ENCODE measurements at places on chromosomes 1 and 21. TPM values are rescaled to one million over a fixed set of nuclear protein-coding genes. Genes with fewer than 3 reads are reported as not detected.

The RBP7 gene
- total RNA-seq = 28.9 TPM

GRCh38 chr1:226702957-226703831 is 35.9 kb downstream of the ITPKB start:
- H3K27ac ChIP-seq = peak overlapping the region; percentile 94
- peaks cover 5% of the 10 kb centered on the region for H3K4me1 ChIP-seq
- H3K4me3 ChIP-seq = peak overlapping the region; percentile 66
- H3K36me3 ChIP-seq = no peaks in the 10 kb centered on the region

DNA sequence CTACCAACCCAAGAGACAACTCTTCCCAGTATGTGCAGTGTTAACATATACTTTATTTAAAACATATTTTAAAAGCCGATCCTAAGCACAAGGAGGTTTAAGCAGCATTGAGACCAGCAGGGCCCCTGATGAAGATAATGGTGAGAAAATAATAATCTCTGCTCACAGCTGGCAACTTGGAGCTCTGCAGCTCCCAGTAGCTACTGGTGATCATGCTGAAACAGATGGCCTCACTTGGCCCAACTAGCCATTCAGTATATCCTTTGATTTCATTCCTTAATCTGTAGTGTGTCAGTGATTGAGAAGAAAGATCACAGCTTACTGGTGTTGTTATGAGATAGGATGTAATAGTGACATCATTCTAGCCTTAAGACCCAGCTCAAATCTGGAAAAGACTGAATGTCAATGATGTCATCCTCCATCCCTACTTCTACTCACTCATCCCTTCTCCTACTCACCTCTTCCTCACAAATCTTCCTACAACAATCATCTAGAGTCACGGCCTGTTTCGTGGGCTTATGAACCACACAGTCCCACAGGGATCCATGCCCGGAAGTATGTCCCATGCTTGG is 817.9 kb downstream of the PLA2G4A start:
- H3K27me3 ChIP-seq = no peaks in the 10 kb centered on the region
- H3K27ac ChIP-seq = no peak overlapping the region
- no peak for DNase-seq
- no peak overlapping the region for H3K4me3 ChIP-seq

The C1orf141 gene
- total RNA-seq = not detected

GRCh38 chr21:39142972-39143371 is 40.3 kb downstream of the PSMG1 start:
- DNase-seq = no peak
- H3K36me3 ChIP-seq = no peaks in the 10 kb centered on the region
- no peak overlapping the region for H3K27ac ChIP-seq
- H3K4me3 ChIP-seq = no peak overlapping the region
- H3K27me3 ChIP-seq = no peaks in the 10 kb centered on the region

The TMEM240 gene
- 4.1 TPM for total RNA-seq

The PDZK1 gene
- 2.3 TPM for total RNA-seq

The ATP1A2 gene
- 0.15 TPM for total RNA-seq

DNA sequence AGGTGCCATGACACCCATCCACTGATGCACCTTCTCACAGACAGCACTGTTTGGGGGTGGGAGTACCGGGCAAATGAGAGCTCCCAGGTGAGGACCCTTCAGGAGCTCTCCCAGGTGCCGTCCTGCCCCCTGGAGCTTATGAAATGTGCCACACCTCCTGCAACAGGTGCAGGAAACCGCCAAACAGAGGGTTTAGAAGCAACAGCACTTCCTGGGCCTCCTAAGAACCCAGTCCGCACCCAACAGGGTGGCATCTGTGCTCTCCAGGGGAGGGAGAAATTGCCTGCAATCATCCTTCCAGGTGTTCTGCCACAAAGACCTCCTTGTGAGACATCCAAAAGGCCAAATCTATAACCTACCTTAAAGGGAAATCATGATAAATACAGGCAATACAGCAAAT is 87.7 kb upstream of the ATP1B1 start:
- H3K36me3 ChIP-seq = no peaks in the 10 kb centered on the region
- no peak overlapping the region for H3K27ac ChIP-seq
- no peak for DNase-seq
- no peaks in the 10 kb centered on the region for H3K27me3 ChIP-seq
- no peaks in the 10 kb centered on the region for H3K4me1 ChIP-seq

The FAM78B gene
- 0.41 TPM for total RNA-seq

The TAF1A gene
- total RNA-seq = 11.6 TPM

DNA sequence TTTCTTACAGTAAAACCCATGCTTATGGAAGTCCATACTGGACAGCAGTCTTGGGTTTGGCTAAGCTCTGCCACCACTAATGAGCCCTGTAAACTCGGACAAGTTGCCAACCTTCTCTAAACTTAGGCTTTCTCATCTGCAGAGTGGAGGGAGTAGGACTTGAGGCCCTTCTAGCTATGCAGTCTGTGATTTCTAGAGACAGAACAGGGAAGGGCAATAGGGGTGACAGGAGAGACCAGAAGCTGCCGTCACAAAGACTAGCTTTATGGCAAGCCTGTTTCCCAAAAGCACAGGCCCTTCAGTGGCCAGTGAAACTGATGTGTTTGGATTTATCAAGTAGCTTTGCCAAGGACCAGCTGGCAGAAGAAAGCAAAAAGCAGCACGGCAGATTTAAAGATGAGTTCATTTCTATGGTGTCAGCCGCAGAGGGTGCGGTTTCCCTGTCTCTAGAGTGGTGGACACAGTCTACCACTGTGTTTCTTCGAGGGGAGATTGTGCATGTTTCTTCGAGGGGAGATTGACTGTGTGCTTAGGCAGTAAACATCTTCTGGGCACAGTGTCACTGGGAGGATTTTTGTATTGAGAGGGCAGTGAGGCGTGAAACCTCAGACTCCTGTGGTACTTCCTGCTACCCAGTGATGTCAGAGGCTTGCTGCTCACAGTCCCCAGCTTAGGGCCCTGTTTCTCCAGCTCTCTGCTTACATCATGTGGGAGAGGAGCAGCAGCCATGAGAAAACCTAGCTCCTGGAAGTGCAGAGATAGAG is 119.0 kb downstream of the ROR1 start:
- H3K27me3 ChIP-seq = no peaks in the 10 kb centered on the region
- H3K4me1 ChIP-seq = peaks cover 17% of the 10 kb centered on the region
- H3K27ac ChIP-seq = peak overlapping the region; percentile 72

The LINGO4 gene
- not detected for total RNA-seq

DNA sequence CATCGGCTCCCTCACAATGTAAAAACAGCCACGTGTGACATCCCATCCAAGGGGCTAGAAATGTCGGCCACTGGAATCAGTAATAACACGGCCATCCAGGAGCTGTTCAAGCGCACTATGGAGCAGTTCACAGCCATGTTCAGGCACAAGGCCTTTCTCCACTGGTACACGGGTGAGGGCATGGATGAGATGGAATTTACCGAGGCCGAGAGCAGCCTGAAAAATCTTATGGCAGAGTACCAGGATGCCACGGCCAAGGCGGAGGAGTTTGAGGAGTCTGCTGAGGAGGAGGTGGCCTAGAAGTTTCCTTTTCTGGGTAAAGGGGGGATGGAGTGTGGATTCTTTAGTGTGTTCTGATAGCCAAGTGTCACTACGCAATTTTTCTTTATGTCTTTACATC is 61.1 kb upstream of the MAP1LC3C start:
- no peak for DNase-seq
- no peaks in the 10 kb centered on the region for H3K4me1 ChIP-seq

GRCh38 chr1:234743791-234744611 is 134.0 kb upstream of the IRF2BP2 start:
- no peaks in the 10 kb centered on the region for H3K36me3 ChIP-seq
- H3K27ac ChIP-seq = peak overlapping the region; percentile 98
- DNase-seq = no peak
- no peaks in the 10 kb centered on the region for H3K27me3 ChIP-seq
- H3K4me3 ChIP-seq = peak overlapping the region; percentile 10

GRCh38 chr1:194369060-194369459 is 1182.6 kb upstream of the B3GALT2 start:
- H3K4me1 ChIP-seq = peaks cover 4% of the 10 kb centered on the region
- no peak for DNase-seq
- H3K36me3 ChIP-seq = no peaks in the 10 kb centered on the region
- no peak overlapping the region for H3K4me3 ChIP-seq
- no peaks in the 10 kb centered on the region for H3K27me3 ChIP-seq
- H3K27ac ChIP-seq = no peak overlapping the region

- H3K27me3 ChIP-seq = no peaks in the 10 kb centered on the region
- H3K4me1 ChIP-seq = no peaks in the 10 kb centered on the region
- H3K36me3 ChIP-seq = no peaks in the 10 kb centered on the region
- no peak overlapping the region for H3K4me3 ChIP-seq
- DNase-seq = peak; percentile 25
Measured at GRCh38 chr21:21163904-21164303, 165.7 kb downstream of the NCAM2 start.

The ZMYND12 gene
- total RNA-seq = 0.57 TPM

The MYOG gene
- not detected for total RNA-seq

The LMNA gene
- 691 TPM for total RNA-seq

The LCE1B gene
- not detected for total RNA-seq

GRCh38 chr21:44437696-44438431 is 17.4 kb upstream of the LRRC3 start:
- H3K36me3 ChIP-seq = no peaks in the 10 kb centered on the region

GRCh38 chr1:68229650-68230483 is 2.5 kb downstream of the WLS start:
- peak overlapping the region; percentile 92 for H3K4me3 ChIP-seq
- H3K27me3 ChIP-seq = peaks cover 4% of the 10 kb centered on the region
- H3K4me1 ChIP-seq = peaks cover 4% of the 10 kb centered on the region
- no peak overlapping the region for H3K27ac ChIP-seq
- DNase-seq = no peak

- H3K27me3 ChIP-seq = no peaks in the 10 kb centered on the region
- no peaks in the 10 kb centered on the region for H3K4me1 ChIP-seq
- no peak overlapping the region for H3K4me3 ChIP-seq
- no peak overlapping the region for H3K27ac ChIP-seq
Measured at GRCh38 chr21:42708107-42708506, 54.7 kb downstream of the PDE9A start.

The KCNH1 gene
- not detected for total RNA-seq

- DNase-seq = no peak
- no peak overlapping the region for H3K4me3 ChIP-seq
- peaks cover 63% of the 10 kb centered on the region for H3K4me1 ChIP-seq
Measured at GRCh38 chr1:205315008-205315618, 6.4 kb downstream of the NUAK2 start.

GRCh38 chr1:27438621-27439061 is 46.2 kb downstream of the GPR3 start:
- H3K27ac ChIP-seq = no peak overlapping the region
- no peak overlapping the region for H3K4me3 ChIP-seq
- peaks cover 15% of the 10 kb centered on the region for H3K4me1 ChIP-seq
- H3K27me3 ChIP-seq = no peaks in the 10 kb centered on the region
- H3K36me3 ChIP-seq = no peaks in the 10 kb centered on the region

DNA sequence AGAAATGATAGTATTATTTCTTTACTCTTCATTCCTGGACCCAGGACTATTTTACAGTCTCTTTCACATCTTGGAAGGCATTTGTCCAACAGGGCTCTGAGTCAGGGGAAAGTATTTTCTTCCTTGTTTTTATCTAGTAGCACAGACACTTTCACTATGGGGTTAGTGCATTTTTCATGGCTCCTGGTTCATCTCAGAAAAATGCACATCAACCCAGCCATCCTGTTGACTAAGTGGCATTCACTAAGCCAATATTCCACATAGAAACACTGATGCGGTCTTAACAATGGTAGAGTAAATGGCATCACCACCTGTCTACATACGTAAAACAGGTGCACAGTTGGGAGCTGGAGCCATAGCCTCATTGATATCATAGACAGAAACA is 87.4 kb upstream of the C1orf21 start:
- H3K27me3 ChIP-seq = no peaks in the 10 kb centered on the region
- no peak for DNase-seq
- H3K4me1 ChIP-seq = no peaks in the 10 kb centered on the region
- no peaks in the 10 kb centered on the region for H3K36me3 ChIP-seq
- H3K4me3 ChIP-seq = no peak overlapping the region
- no peak overlapping the region for H3K27ac ChIP-seq

- DNase-seq = no peak
- H3K27ac ChIP-seq = no peak overlapping the region
- H3K4me3 ChIP-seq = no peak overlapping the region
- H3K36me3 ChIP-seq = no peaks in the 10 kb centered on the region
- no peaks in the 10 kb centered on the region for H3K4me1 ChIP-seq
Measured at GRCh38 chr1:213942061-213942460, 45.7 kb upstream of the PROX1 start.

GRCh38 chr1:116226017-116226416 is 114.8 kb downstream of the MAB21L3 start:
- no peak overlapping the region for H3K27ac ChIP-seq
- no peaks in the 10 kb centered on the region for H3K27me3 ChIP-seq
- no peak overlapping the region for H3K4me3 ChIP-seq
- no peaks in the 10 kb centered on the region for H3K36me3 ChIP-seq

GRCh38 chr1:6180268-6180706 is at the start of gene CHD5:
Gene CHD5, minus strand, starts transcription at chr1:6180321. Its CDS starts 298 bp downstream, at chr1:6180023.
- no peak for DNase-seq
- H3K36me3 ChIP-seq = no peaks in the 10 kb centered on the region
- peak within 1 kb of the TSS; percentile 85 for H3K27ac ChIP-seq

- no peak for DNase-seq
- 0 out of 2 replicates have a peak, but pooled peaks cover 5% of the 10 kb centered on the region for H3K4me1 ChIP-seq
- H3K27ac ChIP-seq = peak overlapping the region; percentile 66
- H3K4me3 ChIP-seq = peak overlapping the region; percentile 68
- H3K36me3 ChIP-seq = no peaks in the 10 kb centered on the region
Measured at GRCh38 chr1:10398278-10398733, 558 bp upstream of the PGD start.

- H3K36me3 ChIP-seq = no peaks in the 10 kb centered on the region
- H3K27ac ChIP-seq = no peak overlapping the region
- H3K4me1 ChIP-seq = no peaks in the 10 kb centered on the region
- no peak overlapping the region for H3K4me3 ChIP-seq
- H3K27me3 ChIP-seq = no peaks in the 10 kb centered on the region
- no peak for DNase-seq
Measured at GRCh38 chr1:194056169-194056568, 869.8 kb upstream of the B3GALT2 start.

All from Panc1 (cell line).